Activated T-helper 17 cell treated with anti-CD3 and anti-CD28 coated beads, Interleukin-2, amount 50 U/mL, for 72 hours (primary cell): ENCODE measurements at places on chromosomes 4 and X. TPM values are rescaled to one million over a fixed set of nuclear protein-coding genes. Genes with fewer than 3 reads are reported as not detected.

Gene CLDN34
- not detected for total RNA-seq

Gene MAGEA2B
- total RNA-seq, result not detected

Gene SPANXA2
- total RNA-seq, result not detected

Gene ODAM
- not detected for total RNA-seq

Gene FGF13
- not detected for total RNA-seq

Gene ZAR1
- not detected for total RNA-seq
